Smooth muscle cell of the brain vasculature (primary cell): ENCODE measurements at places on chromosomes 7 and 10.

DNA sequence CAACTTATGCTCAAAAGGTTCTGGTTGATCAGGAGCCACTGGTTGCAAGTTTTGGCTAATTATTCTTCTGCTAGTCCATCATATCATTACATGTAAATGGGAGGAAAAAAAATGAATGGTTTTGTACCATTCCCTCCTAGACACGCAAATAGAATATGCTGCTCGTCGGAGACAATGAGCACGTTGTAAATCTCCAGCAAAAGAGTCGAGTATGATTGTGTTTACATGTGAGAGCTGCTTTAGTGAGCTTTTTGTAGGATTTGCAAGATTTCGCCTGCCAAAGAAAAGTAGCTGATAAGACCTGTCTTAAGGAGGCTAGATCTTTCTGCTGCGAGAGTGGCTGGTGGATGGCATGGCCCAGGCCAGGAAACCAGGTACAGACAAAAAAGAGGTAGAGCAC, 109.0 kb downstream of the ZMYND11 start:
- DNase-seq = no peak

- no peak for DNase-seq
Observed at GRCh38 chr10:23310404-23310803, 34.2 kb downstream of the C10orf67 start.

DNA sequence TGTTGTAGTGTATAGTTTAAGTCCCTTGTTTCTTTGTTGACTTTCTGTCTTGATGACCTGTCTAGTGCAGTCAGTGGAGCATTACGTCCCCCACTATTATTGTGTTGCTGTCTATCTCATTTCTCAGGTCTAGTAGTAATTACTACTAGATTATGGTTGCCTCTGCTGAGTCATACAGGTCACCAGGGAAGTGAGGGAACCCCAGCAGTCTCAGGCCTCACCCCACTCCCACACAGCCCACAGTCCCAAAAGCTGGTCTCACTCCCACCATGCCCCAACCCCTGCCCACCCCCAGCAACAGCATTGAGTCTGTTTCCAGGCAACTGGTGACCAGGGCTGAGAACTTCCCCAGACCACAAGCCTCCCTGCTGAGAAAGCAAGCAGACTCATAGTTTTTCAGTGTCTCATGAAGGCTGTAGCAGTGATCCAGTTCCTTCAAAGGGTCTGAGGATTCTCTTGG, 88.0 kb downstream of the PLXDC2 start:
- peak; percentile 72 for DNase-seq

- DNase-seq = no peak
Observed at GRCh38 chr10:45325116-45325515, 9.7 kb upstream of the OR13A1 start.

DNA sequence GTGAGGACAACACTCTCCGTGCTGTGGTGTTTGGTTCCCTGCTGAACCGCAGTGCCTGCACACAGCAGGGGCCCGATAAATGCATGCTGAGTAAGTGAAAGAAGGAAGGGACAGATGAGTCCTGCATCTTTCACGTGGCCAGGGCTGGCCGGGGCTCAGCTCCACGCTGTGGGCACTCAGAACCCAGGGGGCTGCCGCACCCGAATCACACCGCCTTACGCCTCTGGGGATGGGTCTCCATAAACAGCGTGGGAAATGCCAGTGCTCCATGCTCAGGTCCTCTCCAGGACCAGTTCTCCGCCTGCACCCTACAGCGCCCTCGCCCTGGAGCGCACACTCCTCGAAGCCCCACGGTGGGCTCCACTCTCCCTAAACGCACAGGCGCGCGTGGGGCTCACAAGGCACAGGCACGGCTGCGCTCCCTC, 38.1 kb downstream of the RASGEF1A start:
- DNase-seq = no peak
